HepG2 (cell line): ENCODE measurements at places on chromosomes 4 and X.

- no peak for DNase-seq
Measured at GRCh38 chr4:187547316-187547715, 448.3 kb upstream of the ZFP42 start.

GRCh38 chrX:124280294-124280902, 52.1 kb upstream of the TEX13D start:
- DNase-seq: no peak

- no peak for DNase-seq
Measured at GRCh38 chrX:21158678-21159077, 215.5 kb upstream of the CNKSR2 start.

DNA sequence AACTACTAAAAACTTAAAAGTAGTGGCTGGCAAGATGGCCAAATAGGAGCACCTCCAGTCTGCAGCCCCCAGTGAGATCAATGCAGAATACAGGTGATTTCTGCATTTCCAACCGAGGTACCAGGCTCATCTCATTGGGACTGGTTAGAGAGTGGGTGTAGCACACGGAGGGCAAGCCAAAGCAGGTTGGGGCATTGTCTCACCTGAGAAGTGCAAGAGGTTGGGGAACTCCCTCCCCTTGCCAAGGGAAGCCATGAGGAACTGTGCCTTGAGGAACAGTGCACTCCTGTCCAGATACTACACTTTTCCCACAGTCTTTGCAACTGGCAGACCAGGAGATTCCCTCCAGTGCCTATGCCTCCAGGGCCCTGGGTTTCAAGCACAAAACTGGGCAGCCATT, 311.1 kb downstream of the PAPSS1 start:
- DNase-seq: no peak

DNA sequence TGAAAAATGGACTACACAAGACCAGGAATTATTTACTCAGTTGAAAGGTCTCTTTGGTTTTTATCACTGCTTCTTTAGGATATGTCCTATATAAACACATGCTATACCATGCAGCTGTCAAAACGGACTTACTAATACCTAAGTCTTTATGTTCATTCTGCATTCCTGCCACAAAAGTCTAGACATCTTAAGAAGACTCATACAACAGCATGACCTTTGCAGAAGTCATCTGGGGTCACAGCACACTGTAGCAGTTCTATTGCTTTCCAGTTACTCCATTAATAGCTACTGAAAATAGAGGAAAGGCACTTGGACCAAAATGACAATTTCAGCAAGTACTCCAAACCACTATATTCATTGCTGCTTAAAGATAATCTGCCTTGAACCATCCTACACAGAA, 53.2 kb downstream of the DDX60 start:
- no peak for DNase-seq

DNA sequence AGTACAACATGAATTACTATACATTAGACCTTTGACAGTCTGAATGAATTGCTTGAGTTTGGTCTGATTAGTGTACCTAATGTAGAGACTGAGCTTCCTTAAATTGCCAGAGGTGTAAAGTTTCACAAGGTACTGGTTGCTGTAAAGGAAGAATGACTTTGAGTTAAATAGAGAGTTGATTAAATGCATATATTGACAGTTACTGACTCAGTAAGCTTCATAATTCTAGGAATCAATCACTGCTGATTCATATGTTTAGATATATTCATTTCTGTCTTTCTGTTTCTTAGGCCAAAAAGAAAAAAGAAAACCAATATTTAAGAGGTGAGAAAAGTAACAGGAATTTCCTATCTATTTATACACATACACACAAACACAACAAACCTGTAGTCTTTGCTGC, 16.2 kb upstream of the ART3 start:
- DNase-seq: no peak

- no peak for DNase-seq
Measured at GRCh38 chr4:153824501-153824900, 35.6 kb upstream of the SFRP2 start.

GRCh38 chrX:133812402-133812801, 173.0 kb downstream of the GPC3 start:
- no peak for DNase-seq

DNA sequence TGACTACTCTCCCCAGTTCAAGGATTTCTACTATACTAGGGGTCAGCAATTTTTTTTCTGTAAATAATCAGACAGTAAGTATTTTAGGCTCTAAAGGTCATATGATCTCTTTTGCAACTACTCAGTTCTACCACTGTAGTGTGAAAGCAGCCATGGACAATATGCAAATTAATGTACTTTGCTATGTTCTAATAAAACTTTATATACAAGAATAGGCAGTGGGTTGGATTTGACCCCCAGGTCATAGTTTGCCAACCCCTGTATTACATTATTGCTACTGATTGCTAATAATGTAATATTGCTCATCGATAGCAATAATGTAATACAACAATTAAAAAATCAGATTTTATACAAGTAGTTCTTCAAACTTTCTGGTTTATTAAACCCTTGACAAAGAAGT, 59.2 kb upstream of the GPR34 start:
- DNase-seq: no peak

DNA sequence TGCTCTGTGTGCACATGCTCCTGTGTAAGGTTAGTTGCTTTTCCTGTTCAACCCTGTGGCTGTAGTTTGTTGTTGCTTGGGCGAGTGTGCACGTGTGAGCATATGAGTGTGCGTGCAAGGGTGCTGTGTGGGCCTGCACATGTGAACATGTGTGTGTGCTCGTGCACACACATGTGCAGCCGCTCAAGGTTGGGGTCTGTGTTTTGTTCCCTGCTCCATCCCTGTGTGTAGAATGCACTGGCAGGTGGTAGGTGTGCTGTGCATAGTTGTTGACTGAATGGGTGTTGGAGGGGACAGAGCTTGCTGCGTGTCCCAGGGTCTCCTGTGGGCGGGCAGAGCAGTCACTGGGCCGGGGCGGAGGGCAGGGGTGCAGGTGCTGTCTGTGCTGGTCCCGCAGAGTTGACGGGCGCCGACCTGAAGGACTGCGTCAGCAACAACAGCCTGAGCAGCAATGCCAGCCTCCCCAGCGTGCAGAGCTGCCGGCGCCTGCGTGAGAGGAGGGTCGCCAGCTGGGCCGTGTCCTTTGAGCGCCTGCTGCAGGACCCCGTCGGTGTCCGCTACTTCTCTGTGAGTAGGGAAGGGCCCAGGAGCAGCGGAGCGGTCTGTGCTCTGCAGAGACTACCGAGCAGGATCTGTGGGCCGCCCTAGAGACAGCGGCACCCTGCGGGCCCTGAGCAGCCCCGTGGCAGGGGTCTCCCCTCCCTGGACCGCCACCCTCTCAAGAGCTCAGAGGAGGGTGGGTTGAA, 27.9 kb upstream of the HGFAC start:
- no peak for DNase-seq

GRCh38 chr4:10041036-10041435, 19.7 kb upstream of the SLC2A9 start:
- no peak for DNase-seq

DNA sequence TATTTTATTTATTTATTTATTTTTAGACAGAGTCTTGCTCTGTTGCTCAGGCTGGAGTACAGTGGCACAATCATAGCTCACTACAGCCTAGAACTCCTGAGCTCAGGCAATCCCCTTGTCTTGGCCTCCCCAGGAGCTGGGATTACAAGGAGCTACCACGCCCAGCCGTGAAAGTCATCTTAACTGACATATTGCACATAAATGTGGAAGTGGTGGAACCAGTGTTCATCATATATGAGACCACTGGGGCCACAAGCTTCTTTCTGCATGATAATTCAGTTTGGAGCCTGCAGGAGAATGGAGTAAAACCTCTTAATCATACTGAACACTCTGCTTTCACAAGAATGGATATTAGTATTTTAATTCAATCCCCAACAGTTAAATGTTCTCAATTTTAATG, 12.5 kb upstream of the CTSO start:
- no peak for DNase-seq

GRCh38 chrX:121931567-121931966, 884.2 kb downstream of the GLUD2 start:
- DNase-seq: no peak

DNA sequence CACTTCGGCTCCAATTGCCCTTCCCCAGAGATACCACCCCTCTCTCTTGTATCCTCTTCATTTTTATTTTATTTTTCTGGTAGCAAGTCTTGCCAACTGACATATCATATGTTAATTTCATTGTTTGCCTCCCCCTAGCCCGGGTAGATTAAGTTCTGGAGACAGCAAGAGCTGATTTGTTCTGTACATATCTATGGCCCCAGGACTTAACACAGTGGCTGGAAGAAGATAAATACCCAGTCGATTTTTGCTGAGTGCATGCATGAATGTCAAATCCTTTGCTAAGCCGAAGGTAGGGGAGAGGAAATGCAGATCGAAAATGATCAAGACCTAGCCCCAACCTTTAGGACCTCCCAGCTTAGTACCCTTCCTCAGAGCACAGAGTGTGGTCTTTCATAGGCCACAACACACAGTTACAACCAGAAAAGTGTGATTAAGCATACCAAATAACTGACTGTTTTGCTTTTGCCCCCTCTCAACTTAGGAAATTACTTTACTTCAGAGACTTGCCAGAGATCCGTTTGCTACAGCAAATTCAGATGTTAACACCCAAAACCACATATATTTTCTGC, 58.7 kb upstream of the KLF3 start:
- no peak for DNase-seq

GRCh38 chr4:34181891-34182290, 2062.4 kb downstream of the ARAP2 start:
- no peak for DNase-seq

GRCh38 chr4:61400439-61401038, 200.4 kb downstream of the ADGRL3 start:
- no peak for DNase-seq

GRCh38 chr4:147479376-147479775, 1.5 kb upstream of the EDNRA start:
- no peak for DNase-seq

DNA sequence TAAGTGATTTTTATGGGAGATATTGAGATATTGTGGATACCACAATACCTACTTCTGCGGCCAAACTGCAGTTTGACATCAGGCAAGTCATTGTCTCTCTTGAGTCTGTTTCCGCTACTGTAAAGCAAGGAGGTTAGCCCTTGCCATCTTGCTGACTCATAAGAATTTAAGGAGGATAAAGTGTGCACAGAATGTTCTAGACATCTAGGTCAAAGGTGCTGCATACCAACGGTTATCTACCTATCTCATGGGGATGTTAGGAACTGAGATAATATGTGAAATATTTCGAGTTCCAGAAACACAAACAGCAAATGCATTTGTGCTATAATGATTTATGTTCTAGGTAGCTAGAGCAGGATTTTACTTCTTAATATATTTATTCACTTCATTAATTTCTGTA, 211.5 kb upstream of the NR3C2 start:
- no peak for DNase-seq

DNA sequence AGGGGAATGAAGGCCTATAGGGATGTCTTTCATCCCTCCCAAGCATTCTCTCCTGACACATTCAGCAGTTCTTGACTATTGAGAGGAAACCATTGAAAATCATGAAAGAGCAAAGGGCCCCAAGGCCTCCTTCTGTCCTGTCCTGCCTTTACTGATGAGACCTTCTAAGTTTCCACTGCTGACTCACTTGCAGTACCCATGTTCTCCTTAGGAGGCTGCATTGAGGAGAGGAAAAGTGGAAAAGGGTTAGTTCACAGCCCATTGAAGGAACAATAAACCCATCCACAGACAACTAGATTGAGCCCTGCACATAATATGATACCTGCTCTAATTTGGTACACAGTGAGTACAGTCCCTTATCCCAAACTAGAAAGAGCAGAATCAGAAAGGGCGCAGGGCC, 115.1 kb upstream of the PNPLA4 start:
- peak; percentile 6 for DNase-seq

DNA sequence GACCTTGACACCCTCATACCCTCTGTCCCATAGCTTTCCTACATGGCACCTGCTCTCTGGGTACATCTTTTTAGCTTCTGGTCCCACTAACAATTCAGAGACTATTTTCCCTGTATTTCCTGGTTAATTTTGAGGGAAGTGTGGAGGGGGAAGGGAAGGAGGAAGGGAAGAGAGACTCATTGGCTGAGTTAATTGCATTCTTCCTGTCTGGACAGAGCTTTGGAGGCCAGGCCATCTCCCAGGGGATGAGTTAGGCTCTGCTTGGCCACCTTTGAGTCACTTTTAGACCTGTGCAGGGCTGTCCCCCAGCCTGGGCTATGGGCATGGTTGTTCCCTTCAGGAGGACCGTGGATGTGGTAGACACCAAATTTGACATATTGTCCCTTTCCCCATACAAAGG, 167.9 kb upstream of the PGRMC2 start:
- no peak for DNase-seq

- no peak for DNase-seq
Measured at GRCh38 chr4:4428966-4429875, 42.3 kb downstream of the NSG1 start.

GRCh38 chr4:12492730-12493393, 991.3 kb downstream of the RAB28 start:
- DNase-seq: no peak

GRCh38 chr4:25667931-25668557, 12.4 kb downstream of the SLC34A2 start:
- peak; percentile 34 for DNase-seq

DNA sequence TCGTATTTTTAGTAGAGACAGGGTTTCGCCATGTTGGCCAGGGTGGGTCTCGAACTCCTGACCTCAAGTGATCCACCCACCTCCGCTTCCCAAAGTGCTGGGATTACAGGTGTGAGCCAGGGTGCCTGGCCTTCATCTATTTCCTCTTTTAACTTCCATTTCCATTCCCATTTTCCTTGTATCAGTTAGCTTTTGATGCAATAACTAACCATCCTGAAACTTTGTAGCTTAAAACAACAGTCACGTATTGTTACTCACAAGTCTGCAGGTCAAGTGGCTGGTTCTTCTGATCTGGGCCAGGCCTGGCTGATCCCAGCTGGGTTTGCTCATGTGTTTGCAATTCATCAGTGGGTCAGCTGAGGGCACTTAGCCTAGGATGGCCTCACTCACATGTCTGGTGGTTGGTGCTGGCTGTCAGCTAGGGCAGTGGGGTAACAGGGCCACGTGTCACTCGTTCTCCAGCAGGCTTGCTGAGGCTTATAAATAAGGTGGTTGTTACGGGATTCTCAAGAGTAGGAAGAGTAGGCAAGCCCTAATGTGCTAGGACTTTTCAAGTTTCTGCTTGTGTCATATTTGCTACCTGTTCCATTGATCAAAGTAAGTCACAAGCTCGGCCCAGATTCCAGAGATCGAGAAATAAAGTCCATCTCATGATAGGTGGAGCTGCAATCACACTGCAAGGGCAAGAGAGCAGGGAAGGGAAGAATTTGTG, 88.2 kb downstream of the SOWAHB start:
- peak; percentile 70 for DNase-seq

GRCh38 chrX:16785247-16786138, 773 bp upstream of the TXLNG start:
- no peak for DNase-seq

DNA sequence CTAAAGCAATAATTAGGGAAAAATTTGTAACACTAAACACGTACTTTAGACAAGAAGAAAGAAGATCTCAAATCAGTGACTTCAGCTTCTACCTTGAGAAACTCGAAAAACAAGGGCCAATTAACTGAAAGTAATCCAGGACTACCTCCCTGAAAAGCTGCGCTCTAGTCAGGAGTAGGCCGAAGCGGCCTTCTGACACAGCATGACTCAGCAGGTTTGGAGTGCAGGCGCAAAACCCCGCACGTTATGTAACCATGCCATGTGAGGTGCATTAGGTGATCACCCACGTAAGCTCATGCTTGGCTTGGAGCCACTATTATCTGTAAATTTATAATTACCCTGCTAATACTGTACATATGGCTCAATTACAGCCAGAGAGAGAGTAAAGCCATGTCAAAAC, 52.8 kb upstream of the CCDC149 start:
- no peak for DNase-seq

GRCh38 chr4:957231-957580, 16.2 kb downstream of the DGKQ start:
- no peak for DNase-seq

GRCh38 chr4:87339440-87339839, 16.8 kb upstream of the HSD17B13 start:
- no peak for DNase-seq
